ENCODE measurements at places on chromosomes 3 and 15.

DNA sequence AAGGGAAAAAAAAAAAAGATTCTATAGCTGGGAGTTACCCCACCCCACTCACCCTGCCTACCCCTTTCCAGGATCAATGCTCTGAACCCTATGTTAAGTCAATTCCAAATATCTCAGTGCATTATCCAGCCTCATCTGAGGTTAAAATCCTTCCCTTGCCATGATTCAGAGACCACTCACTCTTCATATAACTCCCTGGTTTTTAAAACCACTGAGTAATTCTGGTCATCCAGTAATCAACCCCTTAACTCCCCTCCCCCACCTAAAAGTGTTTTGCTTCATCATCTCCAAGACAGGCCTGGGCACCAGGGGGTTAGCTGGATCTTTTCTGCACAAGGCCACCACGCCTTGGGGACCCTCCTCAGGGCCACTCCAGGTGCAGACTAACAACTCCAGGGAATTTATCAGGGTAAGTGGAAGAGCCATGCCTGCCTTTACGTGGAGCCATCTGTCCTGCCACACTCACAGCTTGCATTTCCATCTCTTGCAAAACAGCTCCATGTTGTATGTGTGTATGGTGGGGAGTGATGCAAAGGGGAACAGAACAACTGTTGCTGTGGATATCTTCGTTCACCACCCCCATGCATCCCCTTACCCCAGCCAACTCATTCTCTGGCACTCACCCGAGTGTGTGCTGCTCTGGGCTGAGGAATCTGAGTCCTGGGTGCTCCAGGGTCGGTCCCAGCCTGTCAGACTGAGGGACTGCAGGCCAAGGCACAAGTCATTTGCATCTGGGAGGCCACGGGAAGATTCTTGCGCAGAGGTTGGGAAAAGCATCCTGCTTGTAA lies 30.7 kb upstream of the RPS17 start:
- no peak for DNase-seq

GRCh38 chr3:108345492-108346205 lies 49.3 kb downstream of the HHLA2 start:
- DNase-seq, result no peak

GRCh38 chr3:42349765-42350594 lies 60.4 kb downstream of the LYZL4 start:
- DNase-seq, result no peak

- no peak for DNase-seq
Observed at GRCh38 chr3:69081583-69082262, 1.6 kb upstream of the UBA3 start.

- DNase-seq, result no peak
Observed at GRCh38 chr3:130841357-130841756, 52.5 kb upstream of the ATP2C1 start.

GRCh38 chr3:156271508-156271907 lies 151.1 kb downstream of the KCNAB1 start:
- no peak for DNase-seq

DNA sequence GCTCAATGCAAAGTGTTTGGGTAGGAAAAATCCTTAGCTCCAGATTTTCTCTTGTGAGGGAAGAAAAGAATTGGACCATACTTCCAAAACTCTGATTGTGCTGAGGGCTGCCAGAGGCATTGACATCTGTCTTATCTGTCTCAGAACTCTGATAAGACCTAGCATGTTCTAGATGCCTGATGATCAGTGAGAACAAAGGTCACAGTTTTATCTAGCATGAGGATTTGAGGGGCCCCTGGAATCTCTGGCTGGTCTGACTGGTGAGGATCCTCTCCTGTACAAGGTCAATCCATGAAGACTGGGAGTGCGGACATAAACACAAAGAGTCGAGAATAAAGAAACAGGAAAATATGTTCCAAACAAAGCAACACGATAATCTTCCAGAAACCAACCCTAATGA lies 40.1 kb downstream of the GPR149 start:
- DNase-seq, result no peak

- no peak for DNase-seq
Observed at GRCh38 chr3:137165117-137165806, 207.5 kb downstream of the IL20RB start.
